ENCODE measurements at places on chromosomes 2 and 18.

DNA sequence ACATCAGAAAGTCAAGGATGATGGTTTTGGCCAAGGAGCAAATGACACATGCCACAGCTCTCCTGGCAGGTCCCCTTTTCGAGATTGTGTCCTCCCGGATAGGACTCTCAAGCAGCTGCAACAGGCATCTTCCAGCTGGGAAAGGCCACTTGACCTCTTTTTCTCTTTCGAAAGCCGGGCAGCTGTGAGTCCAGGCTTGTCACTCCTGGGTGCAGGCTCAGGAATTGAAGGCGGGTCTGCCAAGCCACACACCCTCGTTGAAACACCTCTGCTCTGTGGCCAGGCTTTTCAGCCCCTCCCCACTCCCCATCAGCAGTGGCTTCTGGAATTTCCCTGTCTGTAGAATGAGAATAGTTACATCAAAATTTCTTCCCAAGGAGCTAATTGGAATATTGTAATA is 98.0 kb downstream of the CCDC138 start:
- DNase-seq: no peak

- DNase-seq: no peak
Measured at GRCh38 chr2:8719528-8719927, 37.7 kb downstream of the ID2 start.

DNA sequence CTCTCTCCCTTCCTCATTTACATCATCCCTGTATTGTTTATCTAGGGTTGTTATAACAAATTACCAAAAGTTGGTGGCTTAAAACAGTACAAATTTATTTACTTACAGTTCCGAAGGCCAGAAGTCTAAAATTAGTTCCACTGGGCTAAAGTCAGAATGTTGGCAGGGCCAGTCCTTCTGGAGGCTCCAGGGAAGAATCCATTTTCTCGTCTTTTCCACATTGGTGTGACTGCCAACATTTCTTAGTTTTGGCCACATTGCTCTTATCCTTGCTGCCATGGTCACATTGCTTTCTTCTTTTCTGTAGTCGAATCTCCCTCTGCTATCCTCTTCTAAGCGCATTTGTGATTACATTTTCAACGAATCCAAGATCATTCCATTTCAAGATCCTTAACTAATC is 34.7 kb downstream of the ICOS start:
- no peak for DNase-seq

GRCh38 chr2:216698293-216698692 is 2.9 kb upstream of the IGFBP5 start:
- DNase-seq: no peak

DNA sequence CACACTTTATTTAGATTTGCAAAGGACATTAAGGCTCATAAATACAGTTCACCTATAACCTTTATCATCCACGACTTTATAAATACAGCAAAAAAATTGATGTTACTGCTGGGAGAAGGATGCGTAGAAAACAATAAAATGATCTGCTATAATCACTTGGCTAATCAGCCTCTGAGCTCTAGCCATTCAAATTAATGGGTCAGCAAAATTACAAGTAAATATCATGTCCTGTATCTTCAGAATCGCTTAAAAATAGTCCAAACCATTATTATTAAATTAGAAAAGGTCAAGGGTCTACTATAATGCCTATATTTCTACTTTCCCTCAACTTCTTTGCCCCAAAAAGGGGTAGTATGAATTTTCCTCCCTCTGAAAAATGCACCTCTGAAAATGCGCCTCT is 40.3 kb downstream of the OLA1 start:
- DNase-seq: no peak

Data from right kidney (tissue), 9 donors.